ENCODE measurements at places on chromosomes 6 and 20.
A peak's percentile ranks its signal among the peaks of the same experiment; 100 is the strongest.

- DNase-seq, result no peak
Measured at GRCh38 chr6:44660561-44661220, 273.2 kb downstream of the CDC5L start.

- no peak for DNase-seq
Measured at GRCh38 chr6:139443231-139444112, 69.0 kb upstream of the CITED2 start.

DNA sequence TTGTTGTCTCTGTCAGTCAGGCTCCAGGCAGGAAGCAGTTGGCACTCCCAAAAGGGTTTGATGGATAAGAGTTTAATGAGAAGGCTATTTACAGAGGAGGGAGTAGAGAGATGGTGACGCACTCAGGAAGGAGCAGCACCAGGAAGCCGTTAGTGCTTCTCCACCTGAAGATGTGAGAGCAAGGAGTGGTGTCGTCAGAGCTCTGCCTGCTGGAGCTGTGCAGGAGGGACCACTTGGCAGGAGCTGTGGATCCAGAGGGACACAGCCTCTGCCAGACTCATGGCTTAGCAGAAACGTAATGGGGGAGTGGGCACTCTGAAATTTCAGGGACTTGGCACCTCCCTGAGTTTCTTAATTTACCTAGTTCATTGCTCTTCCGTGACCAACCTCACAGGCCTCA lies 16.8 kb downstream of the DAAM2 start:
- no peak for DNase-seq

DNA sequence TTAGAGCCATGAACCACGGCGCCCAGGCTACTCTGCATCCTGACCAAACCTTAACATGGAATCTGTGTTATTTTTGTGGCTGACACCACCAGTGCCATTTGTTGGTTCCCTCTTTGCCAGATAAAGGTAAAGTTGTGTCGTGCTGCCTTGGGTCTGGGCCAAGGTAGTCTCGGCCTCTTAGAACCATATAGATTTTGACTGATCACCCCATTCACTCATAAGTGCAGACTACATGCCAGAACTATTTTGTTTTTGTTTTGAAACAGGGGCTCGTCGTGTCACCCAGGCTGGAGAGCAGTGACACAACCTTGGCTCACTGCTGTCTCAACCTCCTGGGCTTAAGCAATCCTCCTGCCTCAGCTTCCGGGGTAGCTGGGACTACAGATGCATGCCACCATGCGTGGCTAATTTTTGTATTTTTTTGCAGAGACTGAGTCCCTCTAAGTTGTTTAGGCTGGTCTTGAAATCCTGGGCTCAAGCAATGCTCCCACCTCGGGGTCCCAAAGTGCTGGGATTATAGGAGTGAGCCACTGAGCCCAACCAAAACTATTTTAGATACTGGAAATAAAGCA lies 19.2 kb upstream of the RIPOR3 start:
- DNase-seq, result no peak

DNA sequence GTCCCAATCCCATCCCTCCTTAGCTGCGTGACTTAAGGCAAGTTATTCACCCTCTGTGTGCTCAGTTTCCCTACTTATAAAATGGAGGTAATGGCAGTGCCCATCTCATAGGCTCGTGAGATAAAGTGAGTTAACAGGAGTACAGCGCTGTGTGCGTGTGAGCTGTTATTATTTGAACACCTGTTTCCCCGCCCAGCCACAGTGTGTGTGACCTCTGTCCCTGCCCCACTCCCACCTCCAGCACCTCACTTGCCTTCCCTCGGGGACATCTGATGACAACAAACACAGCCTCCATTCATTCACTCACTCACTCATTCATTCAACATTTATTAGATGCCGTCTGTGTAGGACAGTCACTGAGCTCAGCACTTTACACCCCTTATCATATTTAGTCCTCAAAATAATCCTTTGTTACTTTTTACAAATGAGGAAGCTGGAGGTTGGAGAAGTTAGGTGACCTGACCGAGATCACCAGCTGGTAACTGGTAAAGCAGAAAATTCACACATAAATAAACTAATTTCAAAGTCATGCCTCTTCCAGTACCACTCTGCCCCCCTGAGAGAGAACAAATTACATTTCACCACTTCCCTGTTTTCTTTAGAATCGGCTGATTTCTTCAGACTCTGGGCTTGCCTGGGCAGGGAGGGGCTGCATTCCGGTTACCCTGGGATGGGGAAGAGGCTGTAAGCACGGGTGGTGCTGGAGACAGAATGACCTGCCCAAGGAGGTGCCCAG lies 58.6 kb downstream of the CPNE5 start:
- DNase-seq, result no peak

DNA sequence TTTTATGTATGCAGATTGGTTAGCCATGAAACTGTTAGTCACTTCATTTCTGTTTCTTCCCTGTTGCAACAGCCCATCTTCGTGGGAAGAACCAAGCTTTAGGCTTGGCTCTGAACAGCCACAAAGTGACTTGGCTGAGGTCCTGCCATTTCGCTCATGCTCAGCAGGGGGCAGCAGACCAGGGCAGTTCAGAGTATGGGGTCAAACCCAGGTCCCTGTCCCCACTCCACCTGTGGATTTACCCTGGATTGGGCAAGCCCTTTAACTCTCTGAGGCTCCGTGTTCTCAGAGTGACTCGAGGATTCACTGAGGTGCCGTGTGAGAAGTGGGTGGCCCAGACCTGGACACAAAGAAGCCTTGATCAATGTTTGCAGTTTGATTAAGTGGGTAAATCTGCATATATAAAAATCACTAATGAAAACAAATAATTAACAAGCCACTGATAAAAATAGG lies 19.8 kb upstream of the MAP1LC3A start:
- DNase-seq, result peak; percentile 55

DNA sequence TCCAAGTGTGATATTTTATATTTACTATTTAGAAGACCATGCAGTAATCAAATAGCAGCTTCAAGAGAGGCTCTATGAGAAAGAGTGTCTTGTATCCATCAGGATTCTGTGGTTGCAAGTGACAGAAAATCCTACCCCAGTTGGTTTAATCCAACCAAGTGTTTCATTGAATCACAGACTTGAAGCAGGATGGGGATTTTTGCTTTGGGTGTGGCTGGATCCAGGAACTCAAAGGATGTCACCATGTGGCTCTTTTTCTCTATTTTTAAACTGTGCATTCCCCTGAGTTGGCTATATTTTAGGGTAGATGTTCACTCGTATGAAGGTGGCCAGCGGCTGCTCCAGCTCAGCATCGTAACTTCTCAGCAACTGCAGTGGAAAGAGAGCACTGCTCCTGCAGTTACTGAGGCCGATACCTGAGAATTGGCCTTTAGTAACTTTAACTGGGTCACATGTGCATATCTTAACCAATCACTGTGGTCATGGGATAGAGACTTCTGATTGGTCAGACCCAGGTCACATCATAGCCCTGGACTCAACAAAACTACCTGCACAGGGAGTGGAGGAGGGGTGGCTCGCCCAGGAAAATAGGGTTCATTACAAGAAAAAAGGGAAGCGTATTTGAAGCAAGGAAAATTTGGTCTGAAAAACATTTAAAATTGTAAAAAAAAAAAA lies 396.1 kb upstream of the SULF2 start:
- DNase-seq, result no peak

GRCh38 chr6:55746473-55746872 lies 128.9 kb downstream of the BMP5 start:
- DNase-seq, result no peak
